ENCODE measurements at places on chromosomes 7 and 10.

- no peak for DNase-seq
These were observed 517.5 kb upstream of the GALNT17 start for GRCh38 chr7:70614237-70615045.

DNA sequence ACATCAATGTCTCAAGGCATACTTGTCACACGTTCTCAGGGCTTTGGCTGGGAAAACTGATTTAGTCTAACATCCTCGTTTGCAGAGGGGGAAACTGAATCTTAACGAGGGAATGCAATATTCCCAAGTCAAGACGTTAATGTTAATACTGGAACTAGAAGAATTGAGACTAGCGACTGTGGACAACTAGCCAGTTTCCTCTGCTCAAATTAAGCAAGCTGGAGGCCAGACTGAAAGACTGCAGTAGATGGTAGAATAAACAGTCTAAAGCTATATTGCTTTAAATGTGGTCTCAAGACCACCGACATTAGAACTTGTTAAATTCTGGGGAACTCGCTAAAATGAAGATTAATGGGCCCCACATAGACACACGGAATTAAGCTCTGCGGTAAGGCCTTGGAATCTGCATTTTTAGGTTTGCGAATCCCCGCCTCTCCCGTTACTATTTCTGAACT lies 639 bp upstream of the TFAM start:
- DNase-seq = no peak

DNA sequence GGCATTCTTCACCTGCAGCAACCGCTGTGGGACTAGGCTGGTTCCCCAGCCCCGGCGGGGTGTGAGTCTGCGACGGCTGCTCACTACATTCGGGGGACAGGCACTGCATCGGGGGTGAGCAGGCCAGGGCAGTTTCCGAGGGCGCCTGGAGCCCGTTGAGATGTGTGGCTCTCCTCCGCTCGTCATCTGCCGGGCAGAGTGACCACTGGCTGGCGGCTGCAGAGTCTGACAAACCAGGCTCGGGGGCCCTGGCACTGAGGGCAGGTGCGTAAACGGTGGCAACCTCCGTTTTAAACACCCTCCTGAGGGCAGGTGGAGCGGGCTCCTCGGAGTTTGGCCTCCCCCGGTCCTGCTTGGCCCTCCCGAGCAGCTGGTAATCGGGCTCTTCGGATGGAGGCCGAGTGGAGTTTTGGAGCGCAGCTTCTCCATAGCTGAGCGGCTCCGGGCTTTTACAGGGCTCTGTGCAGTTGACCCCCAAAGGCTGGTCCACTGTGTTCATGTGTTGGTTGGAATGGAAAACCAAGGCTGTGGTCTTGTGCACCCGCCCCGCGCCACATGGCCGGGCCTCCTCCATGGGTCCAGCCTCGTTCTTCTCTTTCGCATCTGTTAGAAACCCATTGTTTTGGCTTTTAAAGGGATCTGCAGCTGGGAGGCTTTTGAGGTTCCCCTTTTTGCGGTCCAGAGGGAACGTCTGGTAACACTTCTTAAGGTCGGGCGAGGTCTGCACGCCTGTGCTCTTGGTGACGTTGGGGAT lies 20.9 kb downstream of the INSYN2A start:
- DNase-seq = no peak

DNA sequence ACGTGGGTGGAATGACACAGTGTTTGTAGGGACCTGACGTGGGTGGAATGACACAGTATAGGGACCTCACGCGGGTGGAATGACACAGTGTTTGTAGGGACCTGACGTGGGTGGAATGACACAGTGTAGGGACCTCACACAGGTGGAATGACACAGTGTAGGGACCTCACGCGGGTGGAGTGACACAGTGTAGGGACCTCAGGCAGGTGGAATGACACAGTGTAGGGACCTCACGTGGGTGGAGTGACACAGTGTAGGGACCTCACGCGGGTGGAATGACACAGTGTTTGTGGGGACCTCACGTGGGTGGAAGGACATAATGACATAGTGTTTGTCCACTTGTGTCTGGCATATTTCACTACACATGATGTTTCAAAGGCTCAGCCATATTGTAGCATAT lies 19.3 kb downstream of the PPP2R2D start:
- no peak for DNase-seq

DNA sequence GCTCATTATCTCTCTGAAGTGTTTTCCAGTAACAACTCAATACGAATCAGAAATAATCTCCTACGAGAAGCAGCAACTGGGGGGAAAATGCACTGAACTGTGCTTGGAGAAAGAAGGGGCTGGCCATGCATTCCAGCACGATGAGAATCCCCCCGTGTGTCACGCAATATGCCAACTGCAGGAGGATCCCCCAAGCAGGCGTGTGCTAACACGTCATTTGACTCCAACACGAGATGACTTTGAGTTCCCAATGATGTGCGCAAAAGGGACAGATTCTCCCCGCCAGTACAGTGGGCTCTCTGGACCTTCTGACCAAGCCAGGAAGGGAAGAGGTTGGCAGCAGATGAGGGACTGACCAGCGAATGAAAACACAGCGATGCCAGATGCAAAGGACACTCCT lies 105.5 kb downstream of the KCNMA1 start:
- DNase-seq = no peak

GRCh38 chr7:107744345-107744750 lies 406 bp downstream of the CBLL1 start:
- DNase-seq = no peak

GRCh38 chr10:94677691-94678090 lies 5.8 kb upstream of the CYP2C18 start:
- no peak for DNase-seq

GRCh38 chr7:69864274-69864673 lies 266.0 kb downstream of the AUTS2 start:
- DNase-seq = no peak

- no peak for DNase-seq
These were observed 16.6 kb downstream of the BUD23 start for GRCh38 chr7:73700069-73700423.

DNA sequence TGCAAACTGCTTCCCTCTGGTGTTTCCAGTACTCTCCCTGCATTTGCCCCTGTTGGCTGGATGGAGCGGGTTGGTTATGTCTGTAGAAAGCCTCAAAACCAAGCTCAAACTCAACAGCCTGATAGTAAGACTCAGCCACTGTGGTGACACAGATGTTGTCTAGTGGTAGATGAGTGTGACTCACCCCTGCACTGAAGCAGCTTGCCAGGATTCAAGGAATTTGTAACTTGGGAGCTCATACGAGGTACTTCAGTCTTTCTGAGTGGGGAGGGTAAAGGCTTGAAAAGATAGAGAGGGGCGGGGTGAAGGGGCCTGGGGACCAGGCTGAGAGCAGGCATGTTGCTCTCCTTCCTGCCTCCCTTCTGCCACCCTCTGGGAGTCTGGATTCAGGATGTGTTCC lies 22.9 kb upstream of the AQP1 start:
- no peak for DNase-seq

DNA sequence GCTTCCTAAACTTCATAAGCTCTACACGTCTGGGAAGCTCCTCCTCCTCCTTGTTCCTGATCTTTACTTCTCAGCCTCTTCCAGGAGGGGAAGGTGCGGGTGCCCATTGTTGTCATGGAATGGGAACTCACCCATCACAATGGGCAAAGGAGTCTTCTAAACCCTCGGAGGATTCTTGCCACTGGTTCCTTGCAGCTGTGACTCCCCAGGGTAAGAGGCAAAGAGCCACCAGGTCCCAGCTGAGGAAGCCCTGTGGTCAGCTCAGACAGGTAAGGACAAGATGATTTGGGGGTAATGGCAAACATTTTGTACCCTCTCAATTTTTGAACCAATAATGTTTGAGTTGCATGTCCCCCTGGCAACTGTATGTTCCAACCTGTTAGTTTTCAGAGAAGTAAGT lies at the start of gene TEX36:
TEX36 (minus strand) TSS at position 101 of the 400 bp plus-strand sequence. CDS start 174 bp downstream, outside the sequence.
- DNase-seq = no peak

DNA sequence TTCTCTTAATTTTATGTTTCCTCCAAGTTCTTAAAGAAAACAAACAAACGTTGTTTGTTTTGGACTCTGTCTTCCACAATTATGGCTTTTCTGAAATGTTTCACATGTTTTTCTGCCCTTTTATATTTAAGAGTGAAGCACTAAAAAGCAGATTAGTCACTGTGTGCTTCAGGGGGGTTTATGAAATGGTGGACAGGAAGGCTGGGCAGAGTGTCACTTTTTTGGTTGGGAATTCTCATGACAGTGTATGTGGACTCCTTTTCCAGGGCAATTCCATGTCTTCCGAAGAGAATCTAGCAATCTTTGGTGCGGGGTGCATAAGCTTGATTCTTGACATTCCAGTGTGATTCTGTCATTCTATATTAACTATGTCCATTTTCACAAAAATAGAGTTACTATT lies 669.4 kb downstream of the PARD3 start:
- DNase-seq = no peak

GRCh38 chr7:137642031-137642430 lies 204.7 kb downstream of the DGKI start:
- no peak for DNase-seq

GRCh38 chr10:90352288-90352687 lies 505.6 kb downstream of the HTR7 start:
- DNase-seq = no peak

- no peak for DNase-seq
These were observed 54.9 kb downstream of the IKZF1 start for GRCh38 chr7:50359258-50359994.

- no peak for DNase-seq
These were observed 58.2 kb downstream of the SORBS1 start for GRCh38 chr10:95503001-95503400.

DNA sequence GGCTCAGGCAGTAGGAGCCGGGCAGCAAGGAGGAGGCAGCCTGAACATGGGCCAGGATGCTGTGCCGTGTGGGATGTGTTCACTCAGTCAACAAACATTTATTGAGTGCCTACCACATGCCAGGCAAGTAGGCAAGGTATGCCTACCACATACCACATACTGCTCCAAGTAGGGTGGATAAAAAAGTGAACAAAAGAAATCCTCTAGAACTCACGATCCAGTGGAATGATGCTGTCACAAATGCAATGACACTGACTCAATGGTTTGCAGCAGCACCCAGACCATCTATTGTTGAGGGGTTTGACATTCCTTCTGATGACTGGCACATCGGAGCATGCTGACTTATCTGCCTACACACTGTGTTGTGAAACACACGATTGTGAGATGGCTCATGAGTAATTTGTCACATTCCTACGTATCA lies 413.5 kb downstream of the NRG3 start:
- DNase-seq = no peak

DNA sequence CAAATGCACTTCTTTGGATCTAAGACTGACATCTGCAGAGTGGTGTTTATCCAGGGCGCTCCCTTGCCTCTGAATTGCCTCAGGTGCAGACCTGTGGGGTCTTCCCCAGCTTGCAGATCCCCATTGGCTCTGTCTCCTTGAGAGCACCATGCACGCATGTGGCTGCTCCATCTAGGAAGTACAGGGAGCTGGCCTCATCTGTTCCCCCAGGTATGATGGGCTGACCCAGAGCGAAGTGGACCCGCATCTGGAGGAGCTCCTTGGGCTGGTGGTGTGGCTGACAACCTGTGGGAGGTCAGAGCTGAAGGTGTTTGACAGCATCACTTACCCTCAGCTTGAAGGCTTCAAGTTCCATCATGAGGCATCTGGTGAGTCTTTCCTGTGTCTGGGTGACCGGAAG lies 44.5 kb downstream of the WDFY4 start:
- no peak for DNase-seq

DNA sequence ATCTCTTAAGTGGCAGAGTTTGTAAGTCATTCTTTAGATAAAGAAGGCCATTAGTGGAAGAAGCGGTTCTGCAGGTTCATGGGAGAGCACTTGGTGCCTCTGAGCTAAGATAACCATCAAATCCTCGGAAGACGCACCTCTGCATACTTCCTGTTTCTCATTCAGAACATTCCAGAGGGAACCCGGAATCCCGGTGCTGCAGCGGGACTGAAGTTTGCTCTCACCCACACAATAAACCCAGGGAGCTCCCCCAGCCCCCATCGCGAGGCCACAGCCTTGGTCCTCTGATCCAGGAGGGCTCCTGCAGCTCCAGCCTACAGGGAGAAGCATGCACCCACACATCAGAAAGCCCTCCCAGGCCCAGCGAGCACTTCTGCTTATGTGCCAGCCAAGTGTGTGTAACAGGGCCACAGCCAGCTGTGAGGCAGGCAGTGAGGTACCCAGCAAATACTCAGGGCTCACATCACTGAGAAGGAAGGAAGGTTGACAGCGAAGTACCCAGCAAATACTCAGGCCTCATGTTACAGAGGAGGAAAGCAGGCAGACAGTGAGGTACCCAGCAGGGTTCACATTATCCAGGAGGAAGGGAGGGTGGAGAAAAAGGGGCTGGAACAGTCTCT lies 142.4 kb downstream of the DIP2C start:
- no peak for DNase-seq

- no peak for DNase-seq
These were observed 12.5 kb upstream of the ARPC1A start for GRCh38 chr7:99313204-99313573.

DNA sequence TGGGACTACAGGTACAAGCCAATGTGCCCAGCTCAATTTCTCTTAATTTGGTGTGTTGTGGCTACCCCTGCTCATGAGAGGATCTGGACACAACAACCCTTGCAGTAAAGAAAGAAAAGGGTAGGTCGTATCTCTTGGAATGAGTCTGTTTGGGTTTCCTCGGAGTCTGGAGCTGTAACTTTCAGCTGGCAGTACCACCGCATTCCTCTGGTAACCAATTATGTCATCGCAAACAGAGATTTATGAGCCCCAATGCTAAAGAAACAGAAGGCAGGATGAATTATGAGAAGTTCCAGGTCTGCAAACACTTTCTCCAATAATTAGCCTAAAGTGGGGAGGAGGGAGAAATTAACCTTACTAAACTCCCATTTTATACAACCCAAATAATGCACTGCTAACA lies 186.6 kb upstream of the NRP1 start:
- no peak for DNase-seq

DNA sequence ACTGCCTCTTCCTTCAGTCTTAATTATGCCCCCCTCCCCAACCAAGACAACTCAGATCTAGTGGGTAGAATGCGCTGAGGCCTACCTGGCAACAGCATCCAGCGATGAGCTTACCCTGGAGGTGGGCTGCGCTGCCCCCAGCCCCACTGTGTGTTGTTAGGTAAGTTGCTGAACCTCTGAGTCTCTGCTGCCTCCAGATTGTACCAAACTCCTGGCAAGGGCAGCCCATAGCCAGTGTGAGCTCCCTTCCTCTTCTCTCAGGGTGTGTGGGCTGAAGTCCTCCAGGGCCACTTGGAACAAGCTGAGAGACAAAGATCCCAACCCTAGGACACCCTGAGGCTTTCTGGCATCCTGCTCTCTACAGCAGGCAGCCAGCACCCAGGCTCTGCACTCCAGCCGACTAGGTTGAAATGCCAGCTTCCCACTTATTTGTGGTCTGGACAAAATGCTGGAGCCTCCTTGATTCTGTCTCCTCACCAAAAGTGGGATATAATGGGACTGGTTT lies 135.3 kb downstream of the ARHGAP22 start:
- no peak for DNase-seq

DNA sequence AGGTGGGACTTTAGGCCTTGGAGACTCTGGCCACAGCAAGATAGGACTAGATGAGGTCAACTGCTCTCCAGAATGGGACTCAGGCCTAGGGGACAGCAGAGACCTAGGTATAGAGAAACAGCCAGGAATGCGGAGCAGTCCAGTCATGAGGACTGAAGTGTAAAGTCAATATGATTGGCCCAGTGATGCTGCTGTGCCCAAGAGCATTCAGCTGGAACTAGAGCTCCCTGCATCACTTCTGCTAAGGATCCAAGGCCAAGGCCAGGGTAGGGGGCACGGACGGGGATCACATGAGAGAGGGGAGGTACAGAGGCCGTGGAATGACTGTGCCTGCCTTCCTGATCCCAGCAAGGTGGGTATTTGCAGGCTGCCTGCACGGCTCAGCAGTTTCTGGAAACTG lies 237.9 kb downstream of the FRMD4A start:
- DNase-seq = no peak
